ENCODE measurements at places on chromosomes 6 and 20.

DNA sequence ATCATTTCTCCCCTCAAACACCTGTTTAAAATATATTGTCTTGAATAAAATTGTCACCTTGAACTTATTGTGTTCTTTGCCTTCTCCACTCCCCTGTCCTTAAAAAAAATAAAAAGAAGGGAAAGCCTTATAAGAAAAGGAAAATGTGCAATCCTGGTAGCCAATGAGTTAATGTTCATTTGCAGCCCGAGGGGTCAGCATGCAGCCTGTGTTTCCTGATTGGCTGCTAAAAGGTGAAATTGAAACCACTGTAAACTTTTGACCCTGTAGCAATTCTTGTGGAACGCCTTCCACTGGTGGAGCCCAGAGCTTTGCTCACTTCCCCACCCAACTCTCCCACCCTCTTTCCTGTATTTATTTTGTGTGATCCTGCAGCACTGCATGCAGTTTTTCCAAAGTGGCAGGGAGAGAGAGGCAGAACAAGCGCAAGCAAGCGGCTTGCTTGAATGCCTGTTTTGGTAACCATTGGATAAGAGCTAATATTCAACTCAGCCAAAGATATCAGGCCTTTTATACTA is 74.9 kb downstream of the NCOA3 start:
- peak; percentile 90 for DNase-seq

DNA sequence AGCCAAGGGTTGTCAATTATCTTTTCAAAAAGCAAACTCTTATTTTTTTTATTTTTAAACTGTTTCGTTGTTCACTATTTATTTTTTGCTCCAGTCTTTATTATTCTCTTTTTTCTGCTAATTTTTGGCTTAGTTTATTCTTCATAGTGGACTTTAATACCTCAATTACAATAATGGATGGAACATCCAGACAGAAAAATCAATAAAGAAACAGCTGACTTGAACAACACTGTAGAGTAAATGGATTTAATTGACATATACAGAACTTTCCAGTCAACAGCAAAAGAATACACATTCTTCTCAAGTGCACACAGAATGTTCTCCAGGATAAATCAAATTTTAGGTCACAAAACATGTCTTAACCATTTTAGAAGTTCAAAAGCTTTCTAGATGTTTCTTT is 111.5 kb downstream of the MEI4 start:
- DNase-seq = no peak

- no peak for DNase-seq
Measured at GRCh38 chr6:154397491-154398195, 41.0 kb upstream of the IPCEF1 start.

- DNase-seq = no peak
Measured at GRCh38 chr6:150987371-150987828, 121.9 kb downstream of the MTHFD1L start.

DNA sequence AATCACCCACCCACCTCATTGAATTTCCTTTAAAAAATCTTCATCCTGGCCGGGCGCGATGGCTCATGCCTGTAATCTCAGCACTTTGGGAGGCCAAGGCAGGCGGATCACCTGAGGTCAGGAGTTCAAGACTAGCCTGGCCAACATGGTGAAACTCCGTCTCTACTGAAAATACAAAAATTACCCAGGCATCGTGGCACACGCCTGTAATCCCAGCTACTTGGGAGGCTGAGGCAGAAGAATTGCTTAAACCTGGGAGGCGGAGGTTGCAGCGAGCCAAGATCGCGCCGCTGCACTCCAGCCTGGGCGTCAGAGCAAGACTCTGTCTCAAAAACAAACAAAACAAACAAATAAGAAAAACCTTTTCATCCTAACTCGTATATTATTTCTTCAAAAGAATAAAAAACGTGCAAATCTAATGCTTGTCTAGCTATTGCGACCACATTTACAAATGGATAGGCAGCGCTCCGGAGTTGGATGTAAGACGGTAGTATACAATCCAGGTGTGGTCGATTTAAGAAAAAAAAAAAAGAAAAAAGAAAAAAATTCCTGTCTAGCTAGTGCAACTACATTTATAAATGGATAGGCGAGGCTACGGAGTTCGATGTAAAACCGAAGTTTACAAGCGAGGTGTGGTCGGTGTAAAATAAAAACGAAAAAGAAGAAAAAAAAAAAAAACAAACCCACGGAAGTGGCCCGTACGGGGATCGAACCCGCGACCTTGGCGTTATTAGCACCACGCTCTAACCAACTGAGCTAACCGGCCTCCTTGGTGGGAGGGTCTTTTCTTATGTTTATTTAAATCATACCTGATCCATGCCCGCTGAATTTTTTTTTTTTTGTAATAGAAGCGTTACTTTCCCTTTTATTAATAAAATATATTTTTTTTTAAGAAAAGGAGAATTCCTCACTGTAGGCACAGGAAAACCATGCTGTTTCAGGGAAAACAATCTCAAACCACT is 70.7 kb upstream of the PRSS16 start:
- peak; percentile 77 for DNase-seq

DNA sequence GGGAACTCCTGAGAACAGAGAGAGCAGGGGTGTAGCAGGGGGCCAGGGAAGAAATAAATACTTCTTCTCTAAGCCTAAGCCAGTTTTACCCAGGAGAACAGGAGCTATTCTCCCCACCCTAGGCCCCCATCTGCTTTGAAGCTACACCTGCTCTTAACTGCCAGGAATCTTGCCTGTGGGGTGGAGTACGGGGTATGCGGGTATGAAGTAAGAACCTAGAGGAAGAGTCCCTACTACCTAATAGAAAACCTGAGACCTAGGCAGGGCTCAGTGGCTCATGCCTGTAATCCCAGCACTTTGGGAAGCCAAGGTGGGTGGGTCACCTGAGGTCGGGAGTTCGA is 1.5 kb downstream of the SLC29A1 start:
- DNase-seq = no peak

- DNase-seq = peak; percentile 65
Measured at GRCh38 chr6:108621117-108621516, 60.4 kb downstream of the FOXO3 start.

DNA sequence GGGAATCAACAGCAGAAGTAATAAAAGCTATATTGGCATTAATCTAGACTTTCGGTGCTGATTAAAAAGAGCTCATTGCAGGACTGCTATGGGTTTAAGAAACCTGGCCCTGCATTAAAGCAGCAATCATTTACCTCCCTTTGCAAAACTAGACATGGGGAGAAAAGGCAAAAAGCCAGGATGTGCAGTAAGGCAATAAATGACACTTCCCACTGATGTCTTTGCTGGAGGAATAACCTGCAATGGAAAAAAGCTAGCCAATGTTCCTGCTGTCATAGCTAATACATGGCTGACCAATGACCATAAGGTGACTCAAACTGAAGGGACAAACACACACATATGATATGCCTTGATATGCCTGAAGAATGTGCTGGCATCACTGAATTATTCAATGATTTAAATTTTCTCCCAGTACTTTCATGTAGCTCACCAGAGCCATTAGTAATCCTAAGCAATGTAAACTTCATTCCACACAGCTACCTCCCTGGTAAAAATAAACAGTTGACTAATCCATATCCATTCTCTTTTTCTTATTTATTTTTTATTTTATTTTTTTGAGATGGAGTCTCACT is 8.7 kb downstream of the DNAAF9 start:
- DNase-seq = peak; percentile 47

All from adipocyte (in vitro differentiated cells).